Renal pelvis (tissue), 12 donors: ENCODE measurements at places on chromosomes 3 and 15. TPM values are rescaled to one million over a fixed set of nuclear protein-coding genes. Genes with fewer than 3 reads are reported as not detected.

DNA sequence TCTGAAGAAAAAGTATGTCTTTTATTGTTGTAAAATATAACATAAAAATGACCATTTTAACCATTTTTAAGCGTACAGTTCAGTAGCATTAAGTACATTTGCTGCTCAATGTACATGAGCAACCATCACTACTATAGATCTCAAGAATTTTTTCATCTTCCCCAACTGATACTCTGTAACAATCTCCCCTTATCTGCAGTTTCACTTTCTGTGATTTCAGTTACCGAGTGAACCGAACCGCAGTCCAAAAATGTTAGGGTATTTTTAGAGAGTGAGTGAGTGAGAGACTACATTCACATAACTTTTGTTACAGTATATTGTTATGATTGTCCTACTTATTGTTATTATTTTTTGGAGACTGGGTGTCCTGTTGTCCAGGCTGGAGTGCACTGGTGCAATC, 9.0 kb upstream of the SLC25A26 start:
- DNase-seq = no peak

GRCh38 chr3:101156787-101157345, 163.5 kb downstream of the IMPG2 start:
- DNase-seq = no peak

DNA sequence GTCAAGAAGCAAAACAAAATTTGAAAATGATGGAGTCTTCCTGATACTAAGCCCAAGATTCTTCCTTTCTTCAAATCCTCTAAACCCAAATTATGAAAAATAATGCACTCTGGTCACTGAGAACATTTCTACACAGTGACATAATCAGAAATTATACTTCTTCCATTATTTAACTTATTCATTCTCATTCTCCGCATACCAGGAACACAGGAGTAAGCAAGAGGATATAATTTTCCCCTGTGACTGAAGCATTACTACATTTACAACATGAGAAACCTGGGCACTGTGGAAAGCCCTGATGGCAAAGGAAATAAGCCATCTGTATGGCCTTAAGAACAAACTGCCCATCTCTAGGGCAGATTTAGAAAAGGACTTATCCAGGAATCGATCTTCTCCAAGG, 47.0 kb downstream of the EXD1 start:
- no peak for DNase-seq

GRCh38 chr15:69508659-69509058, 56.0 kb downstream of the RPLP1 start:
- DNase-seq = no peak

- no peak for DNase-seq
Observed at GRCh38 chr15:79321876-79322275, 11.0 kb downstream of the TMED3 start.

DNA sequence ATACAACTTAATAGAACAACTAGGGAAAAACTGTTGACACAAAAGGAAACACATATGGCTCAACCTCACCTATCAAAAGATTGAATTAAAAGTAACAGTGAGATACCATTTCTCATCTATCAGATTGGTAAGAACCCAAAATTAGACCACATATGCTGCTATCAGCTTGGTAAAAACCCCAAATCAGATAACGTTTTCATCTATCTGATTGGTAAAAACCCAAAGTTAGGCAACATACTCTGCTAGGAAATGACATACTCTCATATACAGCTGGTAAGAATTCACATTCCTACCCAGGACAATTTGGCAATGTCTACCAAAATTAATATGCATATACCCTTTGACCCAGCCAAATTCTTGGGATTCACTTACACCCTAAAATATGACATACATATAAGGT, 26.3 kb downstream of the NRG4 start:
- DNase-seq = no peak

- DNase-seq = no peak
Observed at GRCh38 chr15:57377478-57377847, 1.2 kb downstream of the CGNL1 start.

- DNase-seq = no peak
Observed at GRCh38 chr3:164723396-164723795, 354.9 kb downstream of the SI start.

DNA sequence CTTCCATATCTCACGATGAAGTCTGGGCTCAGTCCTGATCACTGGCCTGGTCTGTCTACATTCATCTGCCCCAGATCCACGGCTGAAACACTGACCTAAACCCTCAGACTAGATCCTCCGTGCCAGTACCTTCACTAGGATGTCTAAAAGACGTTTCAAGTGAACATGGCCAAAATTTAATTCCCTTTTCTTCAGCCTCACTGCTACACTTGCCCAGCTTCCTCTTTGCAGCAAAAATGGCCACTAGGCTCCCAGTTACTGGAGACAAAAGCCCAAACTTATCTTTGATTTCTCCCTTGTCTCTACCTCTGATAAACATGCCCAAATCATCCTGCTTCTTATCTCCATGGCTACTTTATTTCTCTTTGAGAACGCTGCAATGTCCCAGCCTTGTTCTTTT, 1.7 kb downstream of the RASSF1 start:
- DNase-seq = no peak

DNA sequence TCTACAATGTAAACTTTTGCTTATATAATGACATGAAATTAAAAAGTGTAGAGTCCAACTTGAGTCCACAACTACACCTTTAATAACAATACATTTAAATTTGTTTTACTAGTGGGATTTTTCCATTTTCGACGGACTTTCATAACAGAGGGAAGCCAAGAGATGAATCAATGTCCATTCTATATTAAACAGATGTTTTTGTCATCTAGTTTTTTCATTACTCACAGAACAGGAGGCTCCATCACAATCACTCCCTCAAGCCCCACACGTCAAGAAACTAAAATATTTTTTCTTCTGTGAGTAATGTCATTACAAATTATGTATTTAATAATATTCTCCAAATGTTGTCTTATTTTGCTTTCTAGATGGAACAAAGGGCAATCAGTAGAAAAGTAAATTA, 932.9 kb downstream of the ROBO1 start:
- DNase-seq = no peak

GRCh38 chr15:78640527-78641101, 396 bp downstream of the CHRNB4 start:
- DNase-seq = no peak

GRCh38 chr3:99999536-99999935, 114.8 kb downstream of the FILIP1L start:
- DNase-seq = no peak

- DNase-seq = no peak
Observed at GRCh38 chr15:40043927-40044716, 5.1 kb upstream of the SRP14 start.

DNA sequence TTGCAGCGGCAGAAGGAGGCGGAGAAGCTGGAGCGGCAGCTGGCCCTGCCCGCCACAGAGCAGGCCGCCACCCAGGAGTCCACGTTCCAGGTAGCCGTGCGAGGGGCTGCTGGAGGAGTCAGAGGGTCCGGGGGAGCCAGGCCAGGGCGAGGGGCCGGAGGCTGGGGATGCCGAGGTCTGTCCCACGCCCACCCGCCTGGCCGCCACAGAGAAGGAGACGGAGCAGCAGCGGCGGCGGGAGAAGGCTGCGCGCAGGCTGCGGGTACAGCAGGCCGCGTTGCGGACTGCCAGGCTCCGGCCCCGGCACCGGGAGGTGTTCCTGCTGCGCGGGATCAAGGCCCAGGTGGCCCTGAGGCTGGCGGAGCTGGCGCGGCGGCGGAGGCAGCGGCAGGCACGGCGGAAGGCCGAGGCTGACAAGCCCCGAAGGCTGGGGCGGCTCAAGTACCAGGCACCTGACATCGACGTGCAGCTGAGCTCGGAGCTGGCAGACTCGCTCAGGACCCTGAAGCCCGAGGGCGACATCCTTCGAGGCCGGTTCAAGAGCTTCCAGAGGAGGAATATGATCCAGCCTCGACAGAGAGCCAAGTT, 625.0 kb downstream of the MCTP2 start:
- DNase-seq = no peak

GRCh38 chr15:98144388-98144787, 183.9 kb downstream of the ARRDC4 start:
- DNase-seq = no peak

DNA sequence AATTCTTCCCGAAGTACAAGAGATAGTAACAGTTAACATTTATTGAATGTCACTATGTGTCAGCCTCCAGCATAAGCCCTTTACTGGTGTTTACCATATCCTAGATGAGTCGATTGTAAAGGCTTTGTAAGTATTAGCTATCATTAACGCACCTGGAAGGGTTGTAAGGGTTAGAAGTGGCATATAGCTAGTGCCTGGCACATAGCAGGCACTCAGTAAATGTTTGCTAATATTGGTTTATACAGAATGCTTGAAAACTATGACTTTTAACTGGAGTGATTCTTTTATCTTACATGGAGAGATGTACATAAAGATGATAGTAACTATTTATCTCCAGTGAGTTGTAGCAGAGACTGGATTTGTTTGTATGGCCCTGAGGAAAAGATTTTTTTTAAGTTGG, 46.3 kb upstream of the ATP11B start:
- no peak for DNase-seq

DNA sequence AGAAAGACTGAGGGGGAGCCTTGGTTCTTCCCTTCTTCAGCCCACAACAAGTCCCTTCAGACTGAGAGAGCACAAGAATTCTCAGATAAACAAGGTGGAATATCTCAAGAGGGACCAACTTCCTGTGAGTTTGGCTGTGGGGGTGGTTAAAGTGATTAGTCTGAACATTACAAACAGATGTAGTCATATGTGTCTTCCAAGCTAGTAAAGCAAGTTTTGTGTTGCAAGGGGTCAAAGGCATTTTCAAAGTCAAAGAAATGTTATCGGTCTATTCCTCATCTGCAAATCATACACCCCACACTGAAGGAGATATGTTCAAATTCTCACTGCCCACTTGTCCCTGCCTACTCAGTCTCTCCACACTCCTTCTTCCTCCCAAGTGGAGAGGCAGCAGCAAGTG, 242.5 kb downstream of the FAM43A start:
- DNase-seq = no peak

DNA sequence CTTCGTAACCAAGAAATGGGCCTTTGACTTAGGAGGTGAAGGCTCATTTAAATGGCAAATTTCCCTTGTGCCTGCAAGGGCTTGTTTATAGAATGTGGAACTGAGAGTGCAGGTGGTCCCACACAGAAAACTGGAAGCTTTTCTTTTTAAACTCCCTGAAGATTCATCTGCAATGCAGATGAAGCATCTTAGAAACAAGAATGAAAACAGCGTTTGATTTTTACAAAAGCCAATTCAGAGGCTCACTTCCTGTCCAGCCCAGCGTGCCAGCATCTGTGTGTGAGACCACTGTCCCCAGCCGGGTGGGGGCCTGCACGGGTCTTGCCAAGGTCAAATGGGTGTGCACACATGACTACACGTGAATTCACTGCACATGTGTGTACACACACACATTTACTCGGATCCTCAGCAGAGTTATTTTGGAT, 94.7 kb downstream of the LINGO1 start:
- DNase-seq = no peak

- no peak for DNase-seq
Observed at GRCh38 chr3:79178471-79179180, 589.2 kb downstream of the ROBO1 start.

DNA sequence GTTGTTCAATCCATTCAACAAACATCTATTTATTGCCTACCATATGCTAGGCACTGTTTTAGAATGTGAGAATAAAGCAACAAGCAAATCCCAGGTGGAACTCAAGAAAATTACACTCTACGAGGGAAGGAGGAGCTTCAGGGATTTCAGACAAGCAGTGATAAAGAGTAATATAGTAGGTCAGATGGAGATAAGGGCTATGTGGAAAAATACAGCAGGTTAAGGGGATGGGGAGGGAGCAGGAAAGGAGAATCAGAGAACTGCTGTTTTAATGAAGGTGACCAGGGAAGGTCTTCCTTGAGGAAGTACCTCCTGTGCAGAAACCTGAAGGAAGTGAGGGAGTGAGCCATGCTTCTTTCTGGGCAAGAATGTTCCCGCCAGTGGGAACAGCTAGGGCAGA, 47.2 kb upstream of the NEO1 start:
- DNase-seq = no peak

- DNase-seq = no peak
Observed at GRCh38 chr3:14503033-14503705, 37.0 kb downstream of the GRIP2 start.

DNA sequence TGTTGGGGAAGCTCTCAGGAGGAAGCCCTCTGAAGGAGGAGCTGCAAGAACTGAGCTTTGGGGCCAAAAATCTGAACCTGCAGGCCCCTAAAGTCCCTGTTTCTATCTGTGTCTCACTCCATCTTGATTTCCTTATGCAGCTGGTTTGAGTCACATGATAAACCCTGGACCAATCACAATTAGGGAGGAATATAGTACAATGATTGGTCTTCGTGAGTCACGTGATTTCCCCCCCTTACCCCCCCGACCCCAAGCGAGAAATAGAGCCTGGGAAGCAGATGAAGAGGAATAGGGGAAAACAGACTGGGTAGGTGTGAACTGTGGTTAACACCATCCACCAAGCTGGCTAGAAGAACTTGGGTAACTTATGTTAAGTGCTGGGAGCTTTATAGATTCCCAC, 12.9 kb downstream of the CRABP1 start:
- no peak for DNase-seq

DNA sequence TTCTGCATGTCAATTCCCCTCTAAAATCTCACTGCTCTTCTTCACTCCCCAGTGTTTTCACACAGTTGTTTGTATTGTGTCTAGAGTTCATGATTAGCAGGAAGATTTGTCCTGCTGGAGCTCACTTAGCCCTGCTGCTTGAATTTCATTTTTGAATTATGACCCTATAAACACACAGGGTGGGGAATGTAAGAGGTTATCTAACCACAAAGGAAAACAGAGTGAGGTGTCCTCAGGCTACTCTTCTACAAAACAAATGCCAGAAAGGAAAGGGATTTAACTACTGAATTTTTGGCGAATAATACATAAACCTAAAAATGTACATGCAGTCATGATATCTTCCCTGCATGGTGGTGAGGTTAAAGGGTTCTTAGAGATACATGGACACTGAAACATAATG, 215.1 kb upstream of the CNTN4 start:
- DNase-seq = peak; percentile 11

The SLC22A13 gene
- polyA plus RNA-seq = 6.1 TPM

The GOLGA8G gene
- 0.22 TPM for polyA plus RNA-seq

The GOLGA6D gene
- 1.1 TPM for polyA plus RNA-seq

The PPP1R14D gene
- 0.50 TPM for polyA plus RNA-seq

The CPN2 gene
- 0.74 TPM for polyA plus RNA-seq

The DOCK3 gene
- 2.1 TPM for polyA plus RNA-seq

The ADAMTS9 gene
- polyA plus RNA-seq = 166 TPM

The GOLGA8J gene
- 0.63 TPM for polyA plus RNA-seq

The KCNMB3 gene
- polyA plus RNA-seq = 7.4 TPM

The CLDN18 gene
- polyA plus RNA-seq = 4.1 TPM
